Stimulated activated CD8-positive, alpha-beta memory T cell treated with anti-CD3 and anti-CD28 coated beads, Interleukin-2, amount 100 ng/mL, for 1 hour (primary cell): ENCODE measurements at places on chromosomes 4 and X.

- no peak for DNase-seq
These were observed 85.7 kb downstream of the APOOL start for GRCh38 chrX:85089321-85089840.

DNA sequence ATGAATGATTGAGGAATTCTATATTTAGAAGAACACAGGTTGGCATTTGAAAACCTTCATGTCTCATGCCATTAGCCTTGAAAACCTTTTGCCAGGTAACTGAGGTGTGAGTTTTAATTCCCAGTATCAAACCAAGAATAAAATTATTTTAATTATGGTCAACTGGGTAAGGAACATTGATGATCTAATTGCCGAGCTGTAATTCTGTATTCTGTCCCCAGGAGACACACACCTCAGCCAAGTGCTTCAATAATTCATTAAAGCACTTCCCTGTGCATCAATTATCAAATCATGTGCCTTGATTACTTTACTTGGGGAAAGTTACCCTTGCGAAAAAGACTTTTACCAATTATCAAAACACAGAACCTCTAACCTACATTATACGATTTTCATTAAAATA lies 331.9 kb upstream of the GALNT7 start:
- no peak for DNase-seq

- DNase-seq, result no peak
These were observed 31.3 kb upstream of the TFDP3 start for GRCh38 chrX:133249266-133250058.

DNA sequence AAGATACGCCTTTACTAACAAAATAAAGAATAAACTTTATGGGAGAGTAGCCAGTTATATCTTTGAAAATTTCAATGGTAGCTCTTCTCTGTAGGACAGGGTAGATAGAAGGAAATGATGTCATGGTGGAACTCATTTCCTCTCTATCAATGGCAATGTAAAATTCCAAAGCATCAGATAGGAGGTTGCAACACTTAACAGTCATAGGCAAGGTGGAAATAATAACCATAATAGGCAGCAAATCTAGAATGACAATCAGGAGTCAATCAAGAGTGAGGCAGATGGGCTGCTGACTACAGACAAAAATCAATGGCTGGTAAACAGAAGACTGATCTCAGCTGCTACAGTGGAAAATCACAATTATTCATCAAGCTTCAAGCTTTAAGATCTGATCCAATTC lies 53.9 kb upstream of the TET2 start:
- DNase-seq, result no peak

DNA sequence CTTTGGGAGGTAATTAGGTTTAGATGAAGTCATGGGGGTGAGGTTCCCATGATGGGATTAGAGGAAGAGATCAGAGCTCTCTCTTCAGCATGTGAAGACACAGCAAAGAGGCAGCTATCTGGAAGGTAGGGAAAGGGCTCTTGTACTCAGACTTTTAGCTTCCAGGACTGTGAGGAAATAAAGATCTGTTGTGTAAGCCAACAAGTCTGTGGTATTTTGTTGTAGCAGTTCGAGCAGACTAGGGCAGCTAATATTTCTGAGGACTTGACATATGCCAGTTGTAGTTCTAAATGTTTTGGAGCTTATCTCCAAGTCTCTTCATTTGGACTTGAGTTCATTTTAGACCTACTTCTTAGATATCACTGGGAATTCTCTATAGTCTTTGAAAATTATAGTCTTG lies 137.3 kb upstream of the PDE5A start:
- no peak for DNase-seq

- no peak for DNase-seq
These were observed 1.5 kb downstream of the CLCN3 start for GRCh38 chr4:169621731-169622492.

- peak; percentile 35 for DNase-seq
These were observed 689 bp upstream of the OGT start for GRCh38 chrX:71532078-71532752.

GRCh38 chr4:183586824-183587223 lies 72.2 kb downstream of the RWDD4 start:
- DNase-seq, result no peak

- DNase-seq, result no peak
These were observed 356.4 kb upstream of the NOCT start for GRCh38 chr4:138659037-138659811.

DNA sequence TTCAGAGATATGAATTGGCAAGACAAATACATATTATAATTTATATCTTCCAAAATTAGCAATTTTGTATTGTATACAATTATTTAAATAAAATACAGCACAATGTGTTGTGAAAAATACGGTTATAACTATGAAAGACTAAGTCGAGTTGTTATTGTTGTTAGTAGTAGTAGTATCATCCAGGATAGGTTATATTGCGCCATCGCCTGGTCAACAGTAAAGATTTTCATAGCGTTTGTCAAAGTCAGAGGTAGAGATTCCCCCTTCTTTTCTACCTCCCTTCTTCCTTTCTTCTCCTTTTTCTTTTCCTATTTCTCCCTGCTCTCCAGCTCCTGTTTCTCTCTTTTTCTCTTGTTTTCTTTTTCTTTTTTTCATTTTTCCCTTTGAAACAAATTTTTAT lies 499.1 kb upstream of the EPHA5 start:
- DNase-seq, result no peak

DNA sequence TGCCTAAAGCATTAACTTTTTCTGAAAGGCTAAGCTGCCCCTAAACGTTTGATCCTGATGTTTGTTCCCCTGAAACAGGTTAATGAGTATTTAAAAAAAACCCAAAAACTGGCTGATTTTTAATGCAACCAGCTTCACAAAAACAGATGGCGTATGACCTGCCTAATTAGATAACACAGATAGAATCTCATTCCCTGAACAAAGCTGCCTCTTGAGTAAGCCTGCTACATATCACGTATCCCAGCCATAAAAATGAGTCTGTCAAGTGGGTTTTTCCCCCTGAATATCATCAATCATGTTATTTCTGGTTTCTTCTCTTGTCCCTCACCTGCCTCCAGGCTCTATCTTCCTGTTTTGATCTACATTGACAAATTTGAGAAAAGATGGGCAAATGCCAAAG lies 154.2 kb upstream of the FAM9B start:
- no peak for DNase-seq

DNA sequence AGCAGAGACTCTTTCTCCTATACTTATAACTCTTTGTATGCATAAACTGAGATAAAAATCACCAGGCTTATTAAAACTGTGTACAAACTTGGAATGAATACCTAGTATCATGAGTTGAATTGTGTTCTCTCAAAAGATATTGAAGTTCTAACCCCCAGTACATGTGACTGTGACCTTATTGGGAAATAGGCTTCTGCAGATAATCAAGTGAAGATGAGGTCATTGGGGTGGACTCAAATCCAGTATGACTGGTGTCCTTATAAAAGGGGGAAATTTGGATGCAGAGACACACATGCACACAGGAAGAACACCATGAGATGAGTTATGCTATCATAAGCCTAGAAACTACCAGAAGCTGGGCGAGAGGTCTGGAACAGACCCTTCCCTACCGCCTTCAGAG lies 26.2 kb downstream of the ZNF827 start:
- DNase-seq, result no peak

DNA sequence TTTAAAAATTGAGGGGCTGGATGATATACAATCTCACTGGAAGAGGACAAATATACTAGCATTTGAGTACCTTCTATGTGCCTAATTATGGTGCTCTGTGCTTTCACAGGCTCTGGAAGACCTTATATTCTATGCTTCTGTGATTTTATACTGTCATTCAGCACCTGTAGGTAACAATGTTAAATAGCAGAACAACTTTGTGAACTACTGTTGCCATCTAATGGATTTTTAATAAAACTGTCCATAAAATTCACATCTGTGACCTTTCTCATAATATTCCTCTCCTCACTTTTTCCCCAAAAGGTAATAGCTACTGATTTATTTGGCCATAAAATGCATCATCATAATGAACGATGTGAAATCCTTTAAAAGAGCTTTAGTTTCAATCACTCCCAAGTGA lies 21.9 kb downstream of the POU3F4 start:
- DNase-seq, result no peak

GRCh38 chr4:95044324-95044837 lies 286.6 kb downstream of the BMPR1B start:
- no peak for DNase-seq

DNA sequence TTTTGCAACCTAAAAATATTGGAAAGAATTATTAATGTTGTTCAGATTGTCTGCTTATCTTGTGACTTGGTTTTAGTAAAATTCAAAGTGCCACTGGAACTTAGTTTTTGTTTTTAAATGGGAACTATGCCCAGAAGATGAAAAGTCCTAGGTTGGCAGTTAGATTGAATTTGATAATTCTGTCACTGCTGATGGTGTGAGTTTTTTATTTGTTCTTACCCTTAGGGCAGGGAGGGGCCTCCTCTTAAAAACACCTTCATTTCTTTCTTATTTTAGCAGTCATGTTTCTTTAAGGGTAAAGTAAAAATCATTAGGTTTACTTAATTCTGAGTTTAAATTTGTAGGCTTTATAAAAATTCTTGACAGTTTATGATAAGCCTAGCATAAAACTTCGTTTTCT lies 80.6 kb downstream of the AFF1 start:
- DNase-seq, result no peak

- DNase-seq, result no peak
These were observed 124.2 kb downstream of the REELD1 start for GRCh38 chr4:146338512-146338911.

DNA sequence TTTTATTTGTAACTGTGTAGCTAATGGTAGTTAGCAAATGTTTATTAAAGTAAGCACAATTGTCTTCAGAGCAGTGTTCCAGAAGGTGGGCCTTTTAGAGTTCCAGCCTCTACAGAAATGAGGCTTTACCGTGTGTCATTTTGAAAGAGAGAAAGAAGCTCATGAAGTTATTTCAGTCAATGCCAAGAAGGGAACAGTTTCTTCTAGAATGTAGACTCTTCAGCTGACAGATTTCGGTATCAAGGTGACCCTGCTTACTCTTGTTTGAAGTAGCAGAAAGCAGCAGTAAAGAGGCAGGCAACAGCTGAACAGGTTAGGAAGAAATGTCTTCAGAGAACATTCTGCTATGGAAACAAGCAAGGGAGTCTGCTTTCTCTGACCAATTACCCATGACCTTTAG lies 93.6 kb downstream of the TASL start:
- no peak for DNase-seq
